ENCODE measurements at places on chromosomes 1 and 21.

- peak; percentile 46 for DNase-seq
Measured at GRCh38 chr1:61523893-61524605, 200.9 kb downstream of the TM2D1 start.

DNA sequence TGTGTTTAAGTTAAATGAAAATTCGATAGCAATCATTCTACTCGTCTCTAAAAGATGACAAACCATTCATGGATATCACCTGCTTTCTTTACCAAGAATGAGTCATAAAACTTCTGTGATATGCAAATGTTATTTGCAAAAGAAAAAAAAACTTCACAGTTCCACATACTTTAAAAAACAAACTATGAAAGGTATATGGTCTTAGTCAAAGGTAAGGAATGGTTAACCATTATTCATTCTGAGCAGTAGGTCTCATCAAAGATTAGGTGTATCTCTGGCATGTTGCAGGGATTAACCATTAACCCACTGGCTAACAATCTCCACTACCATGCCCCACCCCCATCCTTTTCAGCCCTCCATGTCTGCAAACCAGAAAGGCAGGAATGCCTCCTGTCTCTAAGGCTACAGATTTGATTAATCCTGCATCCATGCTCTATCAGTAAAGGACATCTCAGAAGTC lies 44.4 kb downstream of the PTPN14 start:
- peak; percentile 84 for DNase-seq

- DNase-seq, result no peak
Measured at GRCh38 chr1:169804941-169805340, 10.2 kb upstream of the METTL18 start.

DNA sequence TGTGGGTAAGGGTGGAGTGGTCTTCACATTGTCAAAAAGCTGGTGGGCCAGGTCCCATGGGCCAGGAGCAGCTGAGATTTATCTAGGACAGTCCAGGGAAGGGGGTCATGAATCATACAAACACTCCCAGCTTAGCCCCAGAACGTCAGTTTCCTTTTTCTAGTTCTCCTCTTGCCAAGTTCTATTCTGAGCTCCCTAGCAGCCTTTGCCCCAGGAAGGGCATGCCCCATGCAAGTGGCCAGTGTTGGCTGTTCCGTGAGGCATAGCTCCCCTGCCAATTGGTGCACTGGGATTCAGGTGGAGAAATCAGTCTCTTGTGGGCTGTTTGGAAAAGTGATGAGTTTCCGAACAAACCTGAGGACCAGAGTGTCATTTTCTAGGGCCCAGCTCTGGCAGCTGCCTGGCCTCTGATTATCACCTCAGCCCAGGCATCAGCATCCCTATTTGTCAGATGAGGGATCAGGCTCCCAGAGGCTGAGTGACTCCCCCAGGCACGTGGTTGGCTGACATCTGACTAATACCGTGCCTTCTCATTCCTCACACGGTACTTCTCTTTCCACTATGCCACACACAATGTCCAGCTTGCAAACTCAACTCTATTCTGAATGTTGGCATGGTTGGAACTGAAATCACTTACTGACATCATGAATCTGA lies 14.2 kb upstream of the MYOM3 start:
- DNase-seq, result peak; percentile 21

GRCh38 chr1:236673289-236673919 lies 12.9 kb upstream of the ACTN2 start:
- DNase-seq, result no peak

GRCh38 chr1:232687728-232688127 lies 57.8 kb upstream of the SIPA1L2 start:
- no peak for DNase-seq

DNA sequence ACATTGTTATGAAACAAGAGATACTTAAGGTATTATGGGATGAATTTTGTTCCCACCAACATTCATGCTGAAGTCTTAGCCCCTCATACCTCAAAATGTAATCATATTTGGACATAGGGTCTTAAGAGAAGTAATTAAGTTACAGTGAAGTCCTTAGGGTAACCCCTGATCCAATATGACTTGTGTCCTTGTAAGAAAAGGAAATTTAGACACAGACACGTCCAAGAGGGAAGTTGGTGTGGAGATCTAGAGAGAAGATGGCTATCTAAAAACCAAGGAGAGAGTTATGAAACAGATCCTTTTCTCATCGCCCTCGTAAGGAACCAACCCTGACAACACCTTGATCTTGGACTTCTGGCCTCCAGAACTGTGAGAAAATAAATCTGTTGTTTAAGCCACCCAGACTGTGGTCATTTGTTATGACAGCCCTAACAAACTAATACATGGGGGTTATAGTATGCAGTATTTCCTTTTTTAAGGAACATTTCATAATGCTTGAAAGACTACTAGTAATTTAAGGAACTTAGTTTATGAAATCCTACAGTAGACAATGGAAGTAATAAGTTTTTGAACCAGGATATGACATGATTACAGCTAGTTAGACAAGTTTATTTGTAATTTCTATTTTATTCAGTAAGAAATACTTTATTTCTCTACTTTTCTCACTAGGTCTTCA lies 875.5 kb upstream of the ADGRL2 start:
- no peak for DNase-seq

DNA sequence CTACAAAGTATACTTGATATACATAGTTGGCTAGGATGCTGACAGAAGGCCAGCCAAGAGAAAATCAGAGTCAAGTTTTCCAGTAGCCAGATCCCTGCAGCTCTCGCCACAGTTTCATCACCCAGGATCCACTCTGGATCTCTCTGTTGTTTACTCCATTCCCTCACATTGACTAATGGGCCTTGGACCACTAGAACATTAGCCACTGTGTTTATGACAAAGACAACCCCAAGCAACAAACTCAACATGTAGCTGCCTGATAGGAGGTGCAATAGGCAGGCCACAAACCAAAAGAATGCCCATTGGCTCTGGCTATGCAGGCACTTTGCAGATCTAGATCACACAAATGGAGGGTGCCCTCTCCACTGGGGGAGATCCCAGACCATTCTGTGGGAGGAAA lies 44.2 kb downstream of the ARHGEF11 start:
- no peak for DNase-seq

DNA sequence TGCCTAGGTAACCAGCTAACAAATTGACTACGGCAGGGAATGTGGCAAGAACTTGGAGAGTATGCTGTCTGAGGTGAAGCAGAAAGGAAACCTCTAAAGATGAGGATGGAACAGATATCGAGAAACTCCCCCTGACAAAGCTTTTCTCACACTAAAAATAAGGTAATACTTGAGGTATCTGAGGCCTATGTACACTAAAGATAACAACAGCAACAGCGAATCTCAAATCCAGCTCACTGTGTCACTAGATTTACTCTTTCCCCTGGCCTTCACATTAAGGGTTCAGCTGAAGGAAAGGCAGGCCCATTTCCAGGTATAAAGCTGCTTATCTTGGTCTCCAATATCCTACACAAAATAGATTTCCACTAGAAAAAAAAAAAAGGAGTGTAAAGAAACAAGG lies 518.0 kb downstream of the KCNT2 start:
- no peak for DNase-seq

GRCh38 chr1:28056129-28056925 lies 32.1 kb downstream of the EYA3 start:
- DNase-seq, result no peak

DNA sequence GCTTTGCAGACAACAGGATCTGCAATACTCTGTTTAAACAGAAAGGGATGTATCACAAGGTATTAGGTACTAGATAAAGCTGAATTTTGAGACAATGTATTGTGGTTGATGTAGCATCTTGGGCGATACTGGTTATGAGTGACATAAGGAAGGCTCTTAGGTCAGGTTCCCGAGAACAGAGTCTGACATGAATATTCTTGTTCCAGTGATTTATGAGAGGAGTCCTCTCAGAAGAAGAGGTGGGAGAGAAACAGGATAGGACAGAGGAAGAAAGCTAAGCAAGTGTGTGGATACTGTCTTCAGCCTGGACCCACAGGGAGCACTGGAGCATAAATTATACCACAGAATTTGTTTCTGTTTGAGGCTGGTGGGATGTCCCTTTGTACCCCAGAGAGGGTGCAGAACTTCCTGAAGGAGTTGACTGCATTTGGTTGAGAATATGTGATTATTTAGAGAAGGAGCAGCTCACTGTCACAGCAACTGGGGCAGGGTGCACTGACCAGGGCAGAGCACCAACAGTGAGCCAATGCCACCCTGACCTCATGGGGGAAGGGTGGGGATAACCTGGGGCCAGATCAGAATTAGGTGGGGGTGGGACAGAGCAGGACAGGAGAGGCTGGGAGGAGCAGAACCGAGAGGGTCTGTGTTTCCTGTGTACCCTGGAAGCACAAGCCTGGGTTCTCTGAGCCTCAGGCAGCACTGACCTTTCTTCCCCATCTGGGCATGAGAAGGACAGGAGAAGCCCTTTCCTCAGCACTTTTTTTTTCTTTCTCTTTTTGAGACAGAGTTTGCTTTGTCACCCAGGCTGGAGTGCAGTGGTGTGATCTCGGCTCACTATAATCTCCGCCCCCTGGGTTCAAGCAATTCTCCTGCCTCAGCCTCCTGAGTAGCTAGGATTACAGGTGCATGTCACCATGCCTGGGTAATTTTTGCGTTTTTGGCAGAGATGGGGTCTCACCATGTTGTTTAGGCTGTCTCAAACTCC lies 36.3 kb upstream of the SLC6A9 start:
- no peak for DNase-seq

DNA sequence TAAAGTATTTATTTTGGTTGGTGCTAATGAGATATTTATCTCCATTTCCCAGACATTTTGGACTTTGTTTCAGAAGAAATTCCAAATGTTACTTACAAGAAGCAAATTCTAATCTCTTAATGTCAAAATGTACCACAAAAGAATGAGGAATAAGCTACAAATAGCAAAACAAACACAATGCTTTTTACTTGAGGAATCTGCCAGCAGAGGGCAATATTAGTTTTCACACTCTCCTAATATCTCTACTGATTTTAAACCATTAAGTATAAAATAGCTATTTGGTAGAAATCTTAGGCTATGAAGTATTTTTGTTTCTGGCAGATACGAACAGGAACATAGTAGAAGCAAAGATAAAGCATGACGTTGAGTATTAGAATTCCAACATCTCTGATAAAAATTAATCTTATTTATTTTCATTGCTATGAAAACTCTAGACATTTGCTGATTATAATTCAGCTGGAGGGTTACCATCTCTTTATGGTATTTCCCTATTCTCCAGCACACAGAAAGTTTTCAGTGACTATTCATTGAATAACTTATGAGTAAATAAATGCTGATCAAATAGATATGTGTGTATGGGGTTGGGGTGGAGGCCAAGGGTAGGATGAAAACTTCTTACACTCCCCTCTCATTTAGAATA lies 13.4 kb upstream of the HMCN1 start:
- peak; percentile 40 for DNase-seq

GRCh38 chr1:29356663-29357062 lies 120.3 kb downstream of the PTPRU start:
- DNase-seq, result no peak

DNA sequence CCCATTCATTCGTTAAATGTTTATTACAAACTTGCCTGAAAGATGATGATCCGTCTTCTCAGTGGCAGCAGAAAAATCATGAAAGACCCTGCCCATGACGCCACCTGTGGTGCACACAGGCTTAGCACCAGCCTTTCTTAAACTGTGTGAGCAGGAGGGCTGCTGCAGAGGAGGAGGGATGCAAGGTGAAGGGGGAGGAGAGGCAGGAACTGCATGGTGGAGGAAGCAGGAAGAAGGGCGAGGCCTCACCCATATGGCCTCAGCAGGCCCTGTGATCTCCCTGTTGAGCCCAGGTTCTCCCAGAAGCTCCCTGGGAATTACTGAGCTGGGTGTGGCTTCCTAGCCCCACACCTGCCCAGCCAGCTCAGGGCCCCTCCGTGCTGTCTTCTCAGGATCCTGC lies 25.0 kb upstream of the RD3 start:
- DNase-seq, result peak; percentile 88

DNA sequence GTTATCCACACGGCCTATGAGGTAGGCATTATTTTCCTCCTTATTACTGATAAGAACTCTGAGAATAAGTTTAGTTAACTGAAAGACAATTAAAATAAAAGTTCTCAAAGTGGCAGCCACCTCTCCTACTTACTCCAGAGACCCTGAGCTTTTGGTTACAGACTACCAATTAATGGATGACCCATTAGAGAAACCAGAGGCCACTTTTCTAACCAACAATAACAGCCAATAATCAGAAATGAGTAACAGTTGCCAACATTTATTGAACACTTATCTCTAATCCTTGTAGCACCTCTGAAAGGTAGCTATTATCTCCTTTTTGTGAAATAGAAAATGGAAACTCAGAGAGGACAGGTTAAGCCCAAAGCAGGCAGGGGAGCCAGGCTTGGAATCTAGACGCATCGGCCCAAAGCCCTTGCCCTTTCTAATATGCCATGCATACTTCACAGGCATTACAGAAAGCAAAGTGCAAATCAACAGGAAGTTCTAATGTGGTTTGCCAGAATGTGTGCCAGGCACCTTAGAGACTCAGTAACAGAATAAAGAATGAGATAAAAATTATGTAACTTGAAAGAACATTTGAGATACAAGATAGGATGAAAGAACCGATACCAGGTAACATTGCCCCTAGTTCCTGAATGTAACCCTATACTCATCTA lies 50.0 kb downstream of the BEND5 start:
- no peak for DNase-seq

GRCh38 chr1:172978595-172978994 lies 72.1 kb downstream of the TNFSF18 start:
- no peak for DNase-seq

GRCh38 chr1:199279872-199280645 lies 641.2 kb downstream of the PTPRC start:
- DNase-seq, result peak; percentile 11

DNA sequence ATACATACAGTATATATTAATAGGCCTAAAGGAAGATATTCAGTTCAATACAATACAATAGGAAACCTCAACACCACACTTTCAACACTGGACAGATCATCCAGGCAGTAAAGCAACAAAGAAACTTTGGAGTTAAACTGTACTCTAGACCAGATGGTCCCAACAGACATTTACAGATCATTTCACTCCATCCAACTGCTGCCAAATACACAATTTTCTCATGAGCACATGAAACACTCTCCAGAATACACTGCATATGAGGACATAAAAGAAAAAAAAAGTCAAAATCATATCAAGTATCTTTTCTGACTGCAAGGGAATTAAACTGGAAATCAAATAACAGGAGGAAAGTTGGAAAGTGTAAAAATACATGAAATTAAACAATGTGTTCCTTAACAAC lies 607.5 kb upstream of the BRINP3 start:
- DNase-seq, result no peak

GRCh38 chr1:237672748-237673147 lies 218.0 kb downstream of the ZP4 start:
- DNase-seq, result peak; percentile 27

GRCh38 chr1:182616130-182617013 lies 12.2 kb upstream of the RGS16 start:
- peak; percentile 88 for DNase-seq

GRCh38 chr1:34885405-34886247 lies 26.1 kb upstream of the SMIM12 start:
- DNase-seq, result no peak
